ENCODE measurements at places on chromosomes 7 and 10. TPM values are rescaled to one million over a fixed set of nuclear protein-coding genes. Genes with fewer than 3 reads are reported as not detected.
A peak's percentile ranks its signal among the peaks of the same experiment; 100 is the strongest.

SLC16A9 gene
- polyA plus RNA-seq: 2.8 TPM

ARL4A gene
- polyA plus RNA-seq: 17.1 TPM

TFPI2 gene
- polyA plus RNA-seq: 46.0 TPM

UPK3B gene
- polyA plus RNA-seq: 7.5 TPM

ASB10 gene
- not detected for polyA plus RNA-seq

OLAH gene
- 0.31 TPM for polyA plus RNA-seq

LRMDA gene
- not detected for polyA plus RNA-seq

GRCh38 chr10:91200314-91201212 lies 19.9 kb upstream of the PCGF5 start:
- no peak overlapping the region for H3K4me3 ChIP-seq
- no peaks in the 10 kb centered on the region for H3K4me1 ChIP-seq
- no peak overlapping the region for H3K27ac ChIP-seq
- H3K36me3 ChIP-seq: no peaks in the 10 kb centered on the region

DNA sequence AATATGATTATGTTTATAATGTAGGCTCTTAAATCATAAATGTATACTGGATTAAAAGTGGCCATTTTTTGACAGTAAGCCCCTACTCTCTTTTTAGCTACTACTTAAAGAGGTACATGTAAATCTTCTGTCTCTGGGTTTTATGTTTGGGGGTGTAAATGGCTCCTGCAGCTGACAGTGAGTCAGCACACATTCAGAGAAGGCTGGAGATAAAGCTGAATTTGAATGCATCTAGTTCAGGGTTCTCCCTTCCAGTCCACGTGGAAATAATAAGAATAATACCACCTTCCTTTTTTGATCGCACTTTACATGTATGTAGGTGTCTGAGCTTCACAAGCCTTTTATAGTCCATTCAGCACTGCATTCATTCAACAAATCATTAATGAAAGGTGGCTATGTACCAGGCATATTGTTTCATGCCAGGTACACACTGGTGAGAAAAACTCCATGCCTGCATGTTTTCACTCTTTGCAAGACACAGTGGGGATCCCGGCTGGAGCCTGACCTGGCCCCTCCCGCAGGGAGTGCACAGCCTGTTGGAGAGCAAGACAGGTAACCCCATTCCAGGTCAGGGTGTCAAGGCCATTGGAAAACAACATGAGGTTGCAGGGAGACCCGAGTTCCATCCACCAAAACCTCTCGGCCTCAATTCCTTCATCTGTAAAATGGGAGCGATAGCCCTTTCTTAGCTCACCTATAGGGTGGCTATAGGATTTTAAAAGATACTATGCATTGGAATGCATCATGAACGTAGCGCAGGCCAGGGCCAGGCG lies 107.5 kb upstream of the ANLN start:
- H3K36me3 ChIP-seq: no peaks in the 10 kb centered on the region
- peaks cover 4% of the 10 kb centered on the region for H3K27me3 ChIP-seq
- DNase-seq: no peak
- peaks cover 5% of the 10 kb centered on the region for H3K4me1 ChIP-seq
- H3K4me3 ChIP-seq: no peak overlapping the region

DNA sequence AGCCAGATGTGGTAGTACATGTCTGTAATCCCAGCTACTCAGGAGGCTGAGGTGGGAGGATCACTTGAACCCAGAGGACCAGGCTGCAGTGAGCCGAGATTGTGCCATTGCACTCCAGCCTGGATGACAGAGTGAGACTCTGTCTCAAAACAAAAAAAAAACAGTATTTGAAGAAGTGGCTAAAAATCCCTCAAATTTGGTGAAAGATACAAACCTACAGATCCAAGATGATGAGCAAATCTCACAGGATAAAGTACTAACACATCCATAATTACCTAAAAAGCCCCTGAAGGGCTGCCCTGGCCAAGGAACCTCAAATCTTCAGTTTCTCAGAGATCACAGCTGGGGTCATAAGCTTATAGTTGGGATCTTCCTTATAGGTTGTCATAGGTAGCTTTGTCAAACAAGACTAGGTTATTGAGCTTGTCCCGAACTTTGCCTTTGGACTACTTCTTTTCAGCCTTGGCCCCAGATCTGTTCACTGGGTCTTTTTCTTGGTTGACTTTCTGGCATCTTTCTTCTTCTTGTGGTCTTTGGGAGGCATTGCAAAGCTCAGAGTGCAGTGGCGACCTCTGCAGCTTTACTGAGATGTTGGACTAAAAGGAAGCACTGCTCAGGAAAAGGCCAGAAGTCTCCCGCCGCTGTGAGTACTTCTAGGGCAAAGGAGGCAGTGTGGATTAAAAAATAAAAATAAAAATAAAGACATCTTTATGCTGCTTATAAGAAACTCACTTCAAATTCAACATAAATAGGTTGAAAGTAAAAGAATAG lies 28.6 kb upstream of the SAR1A start:
- peaks cover 5% of the 10 kb centered on the region for H3K4me1 ChIP-seq
- no peak for DNase-seq
- no peak overlapping the region for H3K4me3 ChIP-seq
- H3K27me3 ChIP-seq: no peaks in the 10 kb centered on the region

GRCh38 chr10:77284797-77285196 lies 352.8 kb downstream of the KCNMA1 start:
- no peak overlapping the region for H3K4me3 ChIP-seq
- no peaks in the 10 kb centered on the region for H3K36me3 ChIP-seq
- no peaks in the 10 kb centered on the region for H3K27me3 ChIP-seq
- no peak overlapping the region for H3K27ac ChIP-seq

DNA sequence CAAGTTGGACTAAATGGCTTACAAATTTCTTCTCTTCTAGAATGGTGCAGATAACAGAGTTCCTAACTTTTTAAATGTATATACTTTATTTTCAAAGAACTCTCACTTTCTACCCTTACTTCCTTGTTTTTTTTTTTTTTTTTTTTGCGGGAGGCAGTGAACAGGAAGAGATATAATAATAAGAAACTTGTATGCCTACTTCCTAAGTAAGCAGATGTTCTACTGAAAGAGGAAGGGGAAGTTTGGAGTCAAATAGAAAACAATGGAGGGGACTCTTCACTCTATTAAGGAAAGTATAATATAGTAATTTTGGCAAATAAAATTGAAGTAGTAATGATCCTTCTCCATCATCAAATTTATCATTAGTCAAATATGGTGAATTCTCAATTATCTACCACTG lies 754.0 kb downstream of the KCNMA1 start:
- no peaks in the 10 kb centered on the region for H3K27me3 ChIP-seq
- no peak overlapping the region for H3K4me3 ChIP-seq
- no peaks in the 10 kb centered on the region for H3K36me3 ChIP-seq
- no peak for DNase-seq
- no peak overlapping the region for H3K27ac ChIP-seq
- H3K4me1 ChIP-seq: no peaks in the 10 kb centered on the region

DNA sequence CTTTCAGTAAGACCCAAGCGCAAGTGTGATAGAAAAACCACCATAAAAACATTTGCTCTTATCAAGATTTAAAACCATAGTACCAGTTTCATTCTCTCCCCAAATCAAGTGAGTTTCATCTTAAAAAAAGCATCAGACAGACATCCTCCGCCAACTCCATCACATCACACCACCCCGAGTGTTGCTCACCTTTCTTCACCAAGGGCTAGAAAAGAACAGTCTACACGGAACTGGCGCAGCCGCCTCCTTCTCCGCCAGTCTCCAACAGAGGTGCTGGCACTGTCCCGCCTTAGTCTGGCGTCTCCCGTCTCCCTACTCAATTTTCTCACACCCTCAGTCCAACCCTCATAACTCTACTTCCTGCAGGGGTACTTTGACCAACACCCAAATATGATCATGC lies 46.9 kb upstream of the WIPI2 start:
- no peak overlapping the region for H3K27ac ChIP-seq
- H3K4me3 ChIP-seq: no peak overlapping the region
- no peaks in the 10 kb centered on the region for H3K27me3 ChIP-seq

DNA sequence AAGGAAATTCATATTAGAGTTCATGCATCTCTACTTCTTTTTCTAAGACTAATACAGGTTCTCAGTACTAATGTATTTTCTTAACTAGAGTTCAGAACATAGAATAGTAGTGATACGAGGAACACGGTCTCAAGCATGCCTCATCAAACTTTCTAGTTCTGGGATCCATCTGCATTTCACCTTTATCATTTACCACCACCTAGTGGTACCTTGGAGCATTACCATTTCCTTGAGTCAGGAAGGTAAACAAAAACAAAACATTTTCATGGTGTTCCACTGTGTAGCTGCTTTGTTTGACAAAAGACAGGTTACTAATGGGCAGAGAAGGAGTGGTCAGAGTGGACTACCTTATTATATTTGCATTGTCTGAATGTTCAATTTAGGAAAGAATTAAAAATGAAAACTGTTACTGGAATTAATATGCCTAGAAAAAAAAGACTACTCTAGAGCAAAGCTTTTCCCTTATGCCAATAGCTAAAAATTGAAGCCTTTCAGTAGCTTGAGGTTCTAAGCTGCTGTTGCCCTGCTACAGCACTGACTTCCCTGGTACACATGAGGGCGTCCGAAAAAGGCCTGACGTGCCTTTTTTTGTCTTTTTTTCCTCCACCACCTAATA lies 44.5 kb downstream of the STARD3NL start:
- peaks cover 3% of the 10 kb centered on the region for H3K36me3 ChIP-seq
- no peaks in the 10 kb centered on the region for H3K27me3 ChIP-seq
- H3K4me1 ChIP-seq: no peaks in the 10 kb centered on the region
- DNase-seq: peak; percentile 19
- no peak overlapping the region for H3K4me3 ChIP-seq
- no peak overlapping the region for H3K27ac ChIP-seq

DNA sequence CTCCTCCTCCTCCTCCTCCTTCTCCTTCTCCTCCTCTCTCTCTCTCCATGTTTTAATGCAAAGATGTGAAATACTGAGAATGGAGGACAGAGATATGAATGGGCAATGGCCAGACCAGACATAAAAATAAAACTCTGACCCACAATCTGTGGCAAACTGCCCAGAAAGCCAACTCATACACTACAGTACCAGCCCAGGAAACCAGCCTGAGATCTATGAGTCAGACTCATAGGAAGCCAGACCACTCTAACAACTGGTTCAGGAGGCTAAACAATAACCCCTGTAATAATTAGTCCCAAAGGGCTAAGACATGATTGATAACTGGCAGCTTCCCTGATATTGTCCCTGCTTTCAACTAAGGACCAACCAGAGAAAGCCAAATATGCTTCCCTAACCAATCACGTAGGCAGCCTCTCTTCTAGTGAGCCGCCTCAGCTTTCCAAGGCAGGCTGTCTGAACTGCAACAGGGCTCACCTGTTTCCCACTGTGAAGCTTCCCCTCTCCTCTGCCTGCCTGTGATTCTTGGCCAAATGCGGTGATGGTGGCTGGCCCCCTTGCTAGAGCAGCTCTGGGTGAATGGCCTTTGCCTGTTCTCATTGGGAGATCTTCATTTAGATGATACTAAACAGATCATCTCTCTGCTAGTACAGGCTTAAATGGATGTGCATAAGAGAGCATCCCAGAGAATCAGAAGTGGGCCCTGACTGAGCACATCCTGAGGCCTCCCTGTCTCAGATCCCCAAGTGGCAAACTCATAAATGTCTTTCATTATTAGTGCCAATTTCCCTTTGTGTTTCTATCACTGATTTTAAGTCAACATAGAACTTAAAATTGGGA lies 817.6 kb downstream of the TNS3 start:
- H3K4me1 ChIP-seq: peaks cover 12% of the 10 kb centered on the region
- peak overlapping the region; percentile 15 for H3K27ac ChIP-seq
- no peaks in the 10 kb centered on the region for H3K36me3 ChIP-seq
- peak; percentile 64 for DNase-seq
- H3K4me3 ChIP-seq: no peak overlapping the region
- no peaks in the 10 kb centered on the region for H3K27me3 ChIP-seq

DNA sequence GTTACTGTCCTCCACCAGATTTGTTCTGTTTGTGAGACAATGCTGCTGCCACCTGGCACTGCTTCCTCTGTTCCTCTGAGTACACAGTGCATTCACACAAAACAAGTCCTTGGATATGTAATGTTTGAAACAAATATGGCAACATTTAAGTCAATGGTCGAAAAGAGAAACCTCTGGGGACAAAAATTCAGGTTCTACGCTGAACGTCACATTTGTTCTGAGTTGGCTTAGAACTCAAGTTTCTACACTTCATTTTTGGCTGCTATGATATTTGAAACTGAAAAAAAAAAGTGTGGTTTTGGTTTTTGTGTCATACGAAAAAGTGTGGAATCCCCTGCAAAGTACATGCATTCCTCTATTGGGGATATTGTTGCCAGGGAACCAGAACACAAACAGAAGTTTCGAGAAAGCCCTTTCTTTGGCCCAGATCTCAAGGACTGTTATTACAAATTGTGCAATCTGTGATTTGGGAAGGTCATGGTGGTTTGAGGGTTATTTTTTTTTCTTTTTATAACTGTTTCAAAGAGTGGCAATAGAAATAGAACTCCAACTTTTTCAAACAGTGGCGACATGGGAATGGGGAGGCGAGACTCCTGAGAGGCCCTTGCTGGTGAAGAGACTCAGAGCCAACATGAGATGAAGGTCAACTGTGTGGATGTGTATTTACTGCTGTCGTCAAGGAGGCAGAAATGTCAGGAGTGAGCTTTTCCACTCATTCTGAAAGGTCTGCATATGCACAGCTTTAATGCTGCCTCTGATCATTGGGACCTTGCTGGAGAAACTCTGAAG lies 127.5 kb downstream of the CUBN start:
- no peaks in the 10 kb centered on the region for H3K27me3 ChIP-seq
- no peaks in the 10 kb centered on the region for H3K4me1 ChIP-seq
- no peaks in the 10 kb centered on the region for H3K36me3 ChIP-seq
- H3K27ac ChIP-seq: no peak overlapping the region
- no peak overlapping the region for H3K4me3 ChIP-seq

DNA sequence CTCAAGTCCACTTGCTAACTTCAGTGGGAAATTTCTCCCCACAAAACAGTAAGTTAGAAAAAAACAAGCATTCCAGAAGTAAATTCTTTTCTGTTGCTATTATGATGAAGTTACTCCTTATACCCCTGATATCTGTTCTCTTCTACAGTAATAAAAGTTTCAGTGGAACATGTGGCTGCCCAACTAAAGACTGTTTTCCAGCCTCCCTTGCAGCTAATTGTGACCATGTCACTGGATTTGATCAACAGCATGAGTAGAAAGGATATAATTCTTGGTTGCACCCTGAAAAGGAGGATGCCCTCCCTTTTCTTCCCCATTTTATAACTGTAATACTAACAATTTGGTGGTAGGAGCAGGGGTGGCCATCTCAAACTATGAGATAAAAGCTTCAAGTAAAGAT lies 40.6 kb downstream of the IMMP2L start:
- H3K27ac ChIP-seq: no peak overlapping the region
- H3K27me3 ChIP-seq: no peaks in the 10 kb centered on the region
- H3K4me1 ChIP-seq: peaks cover 4% of the 10 kb centered on the region

- no peak for DNase-seq
- no peaks in the 10 kb centered on the region for H3K4me1 ChIP-seq
- no peaks in the 10 kb centered on the region for H3K36me3 ChIP-seq
- H3K4me3 ChIP-seq: no peak overlapping the region
These were observed 1404.2 kb upstream of the CELF2 start for GRCh38 chr10:9613338-9614075.

DNA sequence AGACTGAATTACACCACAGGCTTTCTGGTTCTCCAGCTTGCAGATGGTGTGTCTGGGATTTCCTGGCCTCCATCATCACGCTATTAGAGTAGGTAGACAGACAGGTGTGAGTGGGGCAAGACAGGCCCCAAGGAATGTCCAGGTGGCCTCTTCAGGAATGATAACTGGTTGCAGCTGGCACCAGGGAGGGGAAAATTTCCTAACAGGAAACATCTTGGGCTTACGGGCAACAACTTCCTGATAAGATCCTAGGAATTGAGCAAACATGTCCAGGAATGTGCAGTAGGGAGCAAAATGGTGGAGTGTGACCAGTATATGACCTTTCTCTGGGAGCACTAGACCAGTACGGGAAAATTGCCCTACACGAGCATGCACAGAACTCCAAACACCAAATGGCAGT lies 11.3 kb downstream of the XRCC2 start:
- no peaks in the 10 kb centered on the region for H3K27me3 ChIP-seq
- no peak overlapping the region for H3K27ac ChIP-seq
- no peak overlapping the region for H3K4me3 ChIP-seq
- peaks cover 12% of the 10 kb centered on the region for H3K36me3 ChIP-seq
- no peaks in the 10 kb centered on the region for H3K4me1 ChIP-seq

Measured in keratinocyte (primary cell).